AG08396 (cell line): ENCODE measurements at places on chromosomes 1 and 21.

GRCh38 chr1:165898837-165899236 lies 71.4 kb downstream of the UCK2 start:
- DNase-seq: peak; percentile 91

DNA sequence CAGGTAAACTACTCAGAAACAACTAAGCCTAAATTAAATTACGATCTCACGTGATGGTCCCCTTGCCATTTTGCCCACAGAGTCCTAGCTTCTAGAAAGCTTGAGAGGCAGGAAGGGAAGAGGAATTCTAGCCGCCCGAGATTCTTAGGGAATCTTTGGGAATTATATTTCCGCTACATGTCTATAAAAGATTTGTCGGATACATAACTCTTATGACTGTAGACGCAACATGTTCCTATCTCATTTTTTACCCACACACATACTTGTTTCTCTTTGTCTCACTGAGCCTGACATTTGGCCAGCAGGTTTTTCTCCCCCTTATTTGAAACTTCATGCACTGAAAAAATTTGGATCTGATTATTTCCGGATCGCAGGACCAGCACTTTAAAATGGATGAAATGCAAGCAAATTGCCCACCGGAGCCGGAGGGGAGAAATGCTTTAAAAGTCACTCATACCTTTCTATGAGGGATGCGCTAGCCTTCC lies 5.5 kb downstream of the GLIS1 start:
- DNase-seq: no peak

GRCh38 chr1:18037651-18038050 lies 69.9 kb upstream of the IGSF21 start:
- no peak for DNase-seq

DNA sequence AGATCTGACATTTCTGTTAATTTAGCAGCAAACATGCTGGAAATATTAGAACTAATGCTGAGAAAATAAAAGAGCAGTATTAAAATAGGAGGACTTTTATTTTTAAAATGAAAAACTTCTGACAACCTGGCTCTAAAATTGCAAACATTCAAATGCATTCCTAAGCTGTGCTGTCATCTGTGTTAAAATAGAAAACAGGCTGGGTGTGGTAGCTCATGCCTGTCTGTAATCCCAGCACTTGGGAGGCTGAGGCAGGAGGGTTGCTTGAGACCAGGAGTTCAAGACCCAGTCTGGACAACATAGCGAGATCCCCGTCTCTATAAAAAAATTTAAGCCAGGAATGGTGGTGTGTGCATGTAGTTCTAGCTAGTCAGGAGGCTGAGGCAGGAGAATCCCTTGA lies 44.6 kb downstream of the MIGA1 start:
- no peak for DNase-seq

GRCh38 chr1:87478231-87478630 lies 149.6 kb downstream of the LMO4 start:
- no peak for DNase-seq

DNA sequence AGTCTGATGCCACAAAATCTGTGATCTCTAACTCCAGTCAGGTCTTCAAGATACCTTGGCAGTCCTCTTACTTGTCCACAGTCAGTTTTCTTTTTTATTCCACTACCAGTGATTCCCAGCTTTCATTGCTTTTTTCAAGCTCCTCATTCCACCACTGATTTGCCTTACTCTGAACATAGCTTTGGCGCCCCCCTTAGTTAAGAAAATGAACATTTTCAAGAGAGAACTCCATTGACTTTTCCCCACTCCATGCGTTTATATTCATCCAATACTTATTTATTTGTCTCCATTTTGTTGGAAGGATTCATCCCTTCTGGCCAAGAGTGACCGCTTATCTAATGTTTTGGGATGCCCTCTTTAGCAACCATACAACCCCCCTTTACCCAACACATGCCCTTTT lies 33.9 kb upstream of the IPO9 start:
- DNase-seq: no peak

GRCh38 chr1:52332411-52332810 lies 33.6 kb downstream of the CC2D1B start:
- DNase-seq: no peak

DNA sequence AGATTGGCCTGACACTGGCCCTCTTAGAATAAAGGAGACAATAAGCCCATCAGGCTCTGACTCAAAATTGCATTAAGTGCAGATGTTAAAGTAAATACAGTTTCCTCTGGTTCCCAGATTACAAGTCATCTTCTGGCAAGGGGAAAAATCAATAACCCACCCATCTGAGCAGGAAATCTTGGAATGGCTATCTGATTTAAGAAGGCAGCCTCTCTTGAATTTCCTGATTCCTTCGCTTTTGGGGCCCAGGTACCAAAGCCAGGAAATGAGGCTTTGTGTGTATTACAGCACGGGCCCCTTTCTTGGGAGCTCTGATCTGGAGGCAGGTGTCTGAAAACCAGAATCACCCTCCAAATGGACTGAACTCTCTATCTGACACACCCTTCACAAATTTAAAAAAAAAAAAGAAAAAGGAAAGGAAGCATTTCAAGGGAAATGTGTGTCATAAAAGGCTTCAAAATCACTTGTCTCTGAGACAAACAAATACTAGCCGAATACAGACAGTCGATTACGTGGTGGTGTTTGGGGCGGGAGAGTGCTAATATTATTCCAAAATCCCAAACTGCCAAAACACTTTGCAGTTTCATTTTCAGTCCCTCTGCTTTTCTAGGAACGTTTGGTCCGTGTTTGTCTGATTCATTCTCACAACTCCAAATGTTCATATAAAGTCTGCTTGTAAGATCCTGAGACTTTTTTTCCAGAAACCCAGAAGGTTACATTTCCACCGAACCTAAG lies 240.9 kb upstream of the CAMK1G start:
- no peak for DNase-seq

DNA sequence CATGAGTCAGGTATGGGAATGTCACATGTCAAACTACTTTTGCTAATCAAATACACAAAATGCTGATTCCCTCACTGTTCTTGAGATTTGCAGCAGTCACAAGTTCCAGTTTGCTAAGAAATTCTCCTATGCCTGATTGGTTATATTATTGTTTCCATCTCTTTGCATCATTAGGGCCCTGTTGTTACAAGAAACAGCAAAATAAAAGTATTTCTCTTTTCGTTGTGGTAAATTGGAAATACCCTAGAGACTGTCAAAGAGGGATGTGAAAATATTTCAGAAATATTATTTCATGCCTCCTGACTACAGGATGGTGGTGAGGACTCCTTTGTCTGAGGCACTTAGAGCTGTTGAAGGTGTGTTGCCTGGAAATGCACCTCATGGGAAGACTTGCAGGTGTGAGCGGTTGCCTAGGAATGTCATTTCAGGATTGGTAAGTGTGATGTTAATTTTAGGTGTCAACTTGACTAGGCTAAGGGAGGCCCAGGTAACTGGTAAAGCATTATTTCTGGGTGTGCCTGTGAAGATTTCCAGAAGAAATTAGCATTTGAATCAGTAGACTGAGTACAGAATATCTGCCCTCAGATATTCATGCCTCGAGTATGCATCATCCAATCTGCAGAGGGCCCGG lies 117.4 kb downstream of the ROR1 start:
- no peak for DNase-seq
